ELR (cell line): ENCODE measurements at places on chromosomes 11 and 22.

DNA sequence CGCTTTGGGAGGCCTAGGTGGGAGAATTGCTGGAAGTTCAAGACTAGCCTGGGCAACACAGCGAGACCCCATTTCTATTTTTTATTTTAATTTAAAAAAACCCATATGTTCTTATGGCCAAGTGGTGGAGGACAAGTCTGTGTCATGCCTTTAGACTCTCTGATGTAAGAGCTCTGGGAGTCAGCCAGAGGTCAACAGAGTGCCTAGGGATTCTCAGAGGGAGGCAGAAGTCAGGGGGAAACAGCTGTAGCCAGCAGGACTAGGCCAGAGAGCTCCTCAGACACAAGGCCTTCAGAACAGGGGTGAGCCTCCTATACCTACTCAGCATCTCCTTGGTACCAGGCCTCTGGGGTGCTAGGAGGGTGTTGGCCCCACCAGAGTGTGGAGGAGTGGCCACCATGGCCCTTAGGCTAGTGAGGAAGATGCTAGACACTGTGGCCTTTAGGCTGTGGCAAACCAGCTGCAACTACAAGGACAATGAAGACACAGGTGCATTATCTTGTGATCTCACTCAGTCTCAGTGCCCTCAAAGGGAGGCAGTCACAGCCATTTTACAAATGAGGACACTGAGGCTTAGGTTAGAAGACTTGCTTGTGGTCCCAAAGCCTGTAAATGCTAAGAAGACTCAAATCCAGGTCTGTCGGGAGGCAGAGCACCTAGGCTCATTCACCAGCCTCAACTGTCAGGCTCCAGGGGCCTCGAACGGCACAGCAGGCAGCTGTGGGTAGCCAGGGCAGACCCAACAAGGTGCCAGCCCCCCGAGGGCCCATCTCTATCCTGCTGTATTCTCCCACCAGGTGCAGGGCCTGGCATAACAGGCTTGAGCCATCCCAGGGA, 5.0 kb downstream of the ZP1 start:
- peak; percentile 65 for DNase-seq

GRCh38 chr11:128302425-128303186, 284.8 kb downstream of the ETS1 start:
- DNase-seq, result no peak

DNA sequence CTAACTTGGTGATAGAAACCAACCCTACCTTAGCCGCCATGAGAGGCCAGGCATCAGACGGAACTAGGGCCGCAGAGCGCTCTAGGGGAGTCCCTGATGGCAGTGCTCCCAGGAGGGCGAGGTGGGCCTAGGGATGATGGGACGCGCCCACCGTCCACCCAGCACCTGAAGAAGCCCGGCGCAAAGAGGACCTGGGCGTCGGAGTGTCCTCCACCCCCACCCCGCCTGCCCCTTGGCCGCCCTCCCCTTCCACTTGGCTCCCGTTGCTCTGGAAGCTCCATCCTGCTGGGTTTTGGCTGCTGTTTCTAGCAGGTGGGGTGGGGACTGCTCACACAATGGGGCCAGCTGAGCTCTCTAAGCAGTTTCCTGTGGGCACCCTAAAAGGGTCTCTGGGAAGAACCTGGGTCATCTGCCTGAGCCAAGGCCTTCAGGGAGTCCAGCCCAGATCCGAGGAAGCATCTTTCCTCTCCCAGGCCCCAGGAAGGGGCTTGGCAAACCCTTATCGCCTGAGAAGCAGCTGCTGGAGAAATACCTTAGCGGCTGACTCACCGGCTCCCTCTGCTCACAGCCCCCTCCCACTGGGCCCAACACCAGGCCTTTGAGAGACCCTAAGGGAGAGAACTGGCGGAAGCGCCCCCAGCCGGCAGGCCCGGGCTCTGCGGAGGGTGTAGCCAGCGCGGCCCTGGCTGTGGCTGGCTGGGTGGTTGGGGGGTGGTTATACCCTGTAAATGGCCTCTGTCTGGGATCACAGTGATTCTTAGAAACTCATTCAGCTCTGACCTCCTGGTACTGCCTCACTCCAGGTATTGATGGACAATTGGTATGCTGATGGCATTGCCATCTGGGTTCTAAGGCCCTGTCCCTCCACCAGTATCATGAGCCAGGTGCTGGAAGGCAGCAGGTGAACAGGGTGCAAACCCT, 19.3 kb downstream of the CREB3L1 start:
- peak; percentile 94 for DNase-seq

DNA sequence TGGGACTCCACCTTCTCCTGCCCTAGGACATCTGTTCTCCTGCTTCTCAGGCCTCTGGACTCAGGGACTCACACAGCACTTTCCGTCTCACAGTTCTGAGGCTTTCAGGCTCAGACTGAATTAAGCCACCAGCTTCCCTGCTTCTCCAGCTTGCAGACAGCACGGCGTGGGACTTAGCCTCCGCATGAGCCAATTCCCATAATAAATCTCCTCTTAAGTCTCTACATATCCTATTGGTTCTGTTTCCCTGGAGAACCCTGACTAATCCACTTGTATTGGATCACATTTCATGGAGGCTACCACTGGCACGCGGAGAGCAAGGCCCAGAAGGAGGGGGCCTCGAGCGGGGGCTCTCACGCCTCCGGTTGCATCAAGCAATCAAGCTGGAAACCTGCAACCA, 1313.6 kb downstream of the TBC1D22A start:
- no peak for DNase-seq

GRCh38 chr11:59728913-59729312, 15.3 kb upstream of the OR10V1 start:
- peak; percentile 16 for DNase-seq

GRCh38 chr11:111879637-111879960, 258 bp downstream of the CFAP68 start:
- no peak for DNase-seq

DNA sequence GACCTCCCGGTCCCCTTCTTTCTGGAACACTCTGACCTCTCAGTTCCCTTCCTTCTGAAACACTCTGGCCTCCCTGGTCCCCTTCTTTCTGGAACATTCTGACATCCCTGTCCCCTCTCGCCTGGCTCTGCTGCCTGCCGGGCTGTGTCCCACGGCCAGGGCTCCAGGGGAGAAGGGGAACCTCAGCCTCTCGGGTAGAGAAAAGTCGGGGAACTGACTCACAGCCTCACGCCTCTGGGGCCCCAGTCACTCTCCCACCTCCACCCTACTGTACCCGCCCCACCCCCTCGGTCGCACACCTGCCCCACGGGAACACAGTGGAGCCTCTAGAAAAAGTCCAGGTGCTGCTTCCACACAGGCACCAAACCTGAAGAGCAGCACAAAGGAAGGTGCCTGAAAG, 93.3 kb downstream of the BRD1 start:
- DNase-seq, result no peak

GRCh38 chr11:125950178-125950490, 4.3 kb downstream of the VSIG10L2 start:
- DNase-seq, result no peak

- no peak for DNase-seq
These were observed 4.3 kb upstream of the TSKU start for GRCh38 chr11:76778874-76779273.

- no peak for DNase-seq
These were observed 789.4 kb downstream of the OPCML start for GRCh38 chr11:132742929-132743328.
